ENCODE measurements at places on chromosomes 11 and 22.

- peak; percentile 60 for DNase-seq
These were observed 19.9 kb downstream of the EMID1 start for GRCh38 chr22:29225422-29226090.

DNA sequence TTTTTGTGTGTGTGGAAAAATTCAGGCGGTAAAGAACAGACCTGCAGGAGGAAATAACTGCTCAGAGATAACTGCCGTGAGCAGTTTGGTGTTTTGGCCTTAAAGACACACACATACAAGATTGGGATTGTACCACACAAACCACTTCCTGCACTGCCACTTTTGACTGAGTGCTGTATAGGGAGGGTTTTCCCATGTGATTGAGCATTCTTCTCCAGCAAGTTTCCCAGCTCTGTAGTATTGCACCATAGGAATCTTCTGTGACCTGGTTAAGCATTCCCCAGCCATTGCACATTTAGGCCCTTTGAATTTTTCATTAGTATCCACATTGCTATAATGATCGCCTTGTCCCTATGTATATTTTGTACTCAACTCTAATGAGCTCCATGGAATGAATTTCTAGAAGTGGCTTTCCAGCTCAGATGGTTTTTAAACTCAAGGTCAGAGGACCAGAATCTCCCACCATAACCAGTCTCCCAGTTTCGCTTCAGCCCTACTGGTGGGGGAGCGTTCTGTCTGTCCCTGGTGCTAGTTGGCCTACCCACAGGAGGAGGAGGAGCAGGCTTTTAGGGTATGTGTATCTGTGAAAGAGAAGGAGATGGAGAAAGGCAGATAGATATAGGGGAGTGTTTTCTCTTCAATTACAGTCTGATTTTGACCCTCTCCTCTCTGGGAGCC is 9.3 kb downstream of the CD82 start:
- peak; percentile 30 for DNase-seq

DNA sequence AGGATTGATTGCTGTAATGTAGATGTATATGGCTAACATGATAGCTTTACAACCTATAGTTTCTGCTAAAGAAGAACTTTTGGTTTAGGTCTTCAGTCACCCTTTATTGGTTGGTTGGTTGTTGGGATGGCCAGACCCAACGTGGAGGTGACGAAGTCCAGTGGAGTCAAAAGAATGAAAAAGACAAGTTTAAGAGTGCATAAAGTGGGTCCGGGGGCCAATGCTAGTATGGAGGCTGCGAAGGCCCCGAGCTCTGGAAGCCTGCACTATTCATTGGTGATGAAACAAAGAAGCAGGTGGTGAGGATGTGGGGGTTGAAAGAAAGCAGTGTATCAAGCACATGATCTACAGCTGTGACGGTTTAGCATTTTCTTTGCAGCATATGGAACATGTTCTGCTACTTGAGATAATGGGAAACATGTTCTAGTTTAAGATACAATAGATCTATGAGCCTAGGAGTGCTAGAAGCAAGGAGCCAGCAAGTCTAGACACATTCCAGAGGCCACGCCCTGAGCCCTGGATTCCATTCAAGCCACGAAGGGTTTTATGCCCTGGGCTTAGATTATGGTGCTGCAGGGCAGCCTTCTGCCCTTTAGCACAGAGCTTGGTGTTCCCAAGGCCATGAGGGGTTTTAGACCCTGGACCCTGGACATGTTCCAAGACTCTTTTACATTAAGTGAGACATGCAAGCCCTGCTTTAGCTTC is 6.3 kb downstream of the TCP11L1 start:
- no peak for DNase-seq

DNA sequence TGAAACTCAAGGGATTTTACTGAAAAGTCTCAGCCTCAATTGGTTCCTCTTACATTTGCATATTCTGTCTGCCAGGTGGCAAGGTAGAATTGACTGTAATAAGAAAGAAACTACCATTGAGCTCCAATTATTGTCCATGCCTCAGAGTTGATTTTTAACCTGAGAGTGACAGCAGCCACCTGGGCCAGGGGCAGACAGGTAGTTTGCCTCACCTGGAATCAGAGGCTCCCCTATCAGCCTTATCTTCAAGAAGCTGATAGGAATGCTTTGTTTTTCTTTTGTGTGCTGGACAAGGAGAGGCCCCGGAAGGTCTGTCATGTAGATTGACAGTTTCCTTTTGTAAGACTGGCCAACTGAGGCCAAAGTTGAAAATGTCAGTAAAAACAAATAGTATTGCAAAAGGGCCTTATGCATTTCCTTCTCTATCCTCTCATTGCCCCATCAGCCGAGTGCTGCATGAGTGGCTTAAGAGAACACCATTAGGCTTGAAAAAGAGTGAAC is 34.1 kb downstream of the CD44 start:
- DNase-seq = no peak

- peak; percentile 66 for DNase-seq
These were observed 321.0 kb downstream of the NTM start for GRCh38 chr11:131691181-131692041.

Measured in dermis blood vessel endothelial cell (primary cell).